ENCODE measurements at places on chromosomes 3 and 15.

DNA sequence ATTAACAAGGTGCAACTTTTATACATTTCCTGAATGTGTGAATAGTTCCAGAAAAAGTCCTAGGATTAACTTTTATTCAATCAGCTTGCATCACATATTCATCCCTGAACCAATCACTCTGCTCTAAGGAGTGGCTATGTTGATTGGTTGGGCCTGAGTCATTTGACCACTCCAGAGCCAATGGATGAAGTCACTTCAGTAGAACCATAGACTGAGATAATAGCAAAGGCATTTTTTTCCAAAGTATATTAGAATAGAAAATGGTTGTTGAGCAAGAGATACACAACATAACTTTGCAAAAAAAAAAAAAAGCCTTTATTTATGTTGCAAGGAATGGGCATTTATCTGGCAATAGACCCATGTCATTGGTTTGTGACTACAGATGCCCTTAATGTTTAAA, 55.5 kb upstream of the AGTR1 start:
- no peak for DNase-seq

DNA sequence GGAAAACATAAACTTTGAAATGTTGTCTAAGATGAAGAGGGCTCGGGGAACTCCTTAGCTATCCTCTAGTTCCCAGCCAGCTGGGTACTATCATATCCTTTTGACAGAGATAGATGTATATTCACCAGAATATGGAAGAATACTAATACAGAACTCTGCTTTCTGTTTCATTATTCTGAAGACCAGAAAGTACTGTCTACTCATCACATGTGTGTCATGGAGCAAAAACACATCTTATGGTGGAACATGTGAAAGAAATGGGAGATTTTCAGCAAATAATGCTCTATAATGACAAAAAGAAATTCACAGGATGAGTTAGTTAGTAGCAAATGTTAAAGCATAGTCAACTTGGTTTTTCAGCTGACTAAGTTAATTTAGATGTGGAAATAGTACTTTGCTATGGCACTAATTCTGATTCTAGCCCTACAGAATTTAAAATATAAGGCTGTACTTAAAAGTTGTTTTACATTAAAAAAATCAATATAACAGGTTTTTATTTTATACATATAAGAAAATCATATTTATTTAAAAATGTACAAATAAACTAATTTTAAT, 16.5 kb downstream of the ISL2 start:
- no peak for DNase-seq

DNA sequence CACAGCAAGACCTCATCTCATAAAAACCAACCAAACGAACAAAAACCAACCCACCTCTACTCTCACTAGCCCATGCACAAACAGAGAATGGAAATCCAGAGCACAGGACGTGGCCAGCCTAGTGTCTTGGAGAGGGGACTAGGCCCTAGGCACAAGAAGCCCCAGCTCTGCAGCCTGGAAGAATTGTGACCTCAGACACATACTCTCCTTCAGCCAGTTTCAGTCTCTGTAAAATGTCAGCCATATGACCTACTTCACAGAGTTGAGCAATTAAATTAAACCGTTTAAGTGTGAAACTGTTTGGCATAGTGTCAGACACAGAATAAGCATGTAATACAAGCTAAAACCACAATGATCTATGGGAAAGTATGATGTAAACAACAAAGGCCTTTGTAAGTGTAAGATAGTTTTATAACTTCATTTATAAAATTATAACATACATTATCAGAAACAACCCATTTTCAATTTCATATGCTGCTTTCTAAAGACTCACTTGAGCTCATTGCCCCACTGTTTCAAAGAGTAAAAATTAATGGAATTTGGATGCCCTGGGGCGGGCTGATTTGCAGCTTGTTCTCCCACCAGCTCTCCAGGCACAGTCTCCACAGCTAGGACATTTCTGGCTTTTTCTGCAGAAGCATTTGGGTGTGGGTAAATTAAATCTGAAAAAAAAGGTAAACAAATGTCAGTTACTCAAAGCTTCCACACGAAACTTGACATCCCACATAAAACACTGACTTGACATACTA, 32.9 kb downstream of the TBC1D2B start:
- DNase-seq, result no peak

DNA sequence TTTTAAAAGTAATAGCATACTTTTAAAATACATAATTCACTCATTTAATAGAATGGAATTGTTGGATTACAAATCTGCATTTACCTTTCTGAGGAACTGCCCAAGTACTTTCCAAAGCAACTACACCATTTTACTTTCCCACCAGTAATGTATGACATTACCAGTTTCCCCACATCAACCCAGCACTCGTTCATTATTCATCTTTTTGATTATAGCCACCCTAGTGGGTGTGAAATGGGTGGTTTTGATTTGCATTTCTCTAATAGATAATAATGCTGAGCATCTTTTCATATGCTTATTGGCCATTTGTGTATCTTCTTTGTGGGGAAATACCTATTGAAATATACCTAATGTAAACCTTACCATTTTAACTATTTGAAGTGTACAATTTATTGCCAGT, 18.0 kb upstream of the EBLN2 start:
- DNase-seq, result no peak

DNA sequence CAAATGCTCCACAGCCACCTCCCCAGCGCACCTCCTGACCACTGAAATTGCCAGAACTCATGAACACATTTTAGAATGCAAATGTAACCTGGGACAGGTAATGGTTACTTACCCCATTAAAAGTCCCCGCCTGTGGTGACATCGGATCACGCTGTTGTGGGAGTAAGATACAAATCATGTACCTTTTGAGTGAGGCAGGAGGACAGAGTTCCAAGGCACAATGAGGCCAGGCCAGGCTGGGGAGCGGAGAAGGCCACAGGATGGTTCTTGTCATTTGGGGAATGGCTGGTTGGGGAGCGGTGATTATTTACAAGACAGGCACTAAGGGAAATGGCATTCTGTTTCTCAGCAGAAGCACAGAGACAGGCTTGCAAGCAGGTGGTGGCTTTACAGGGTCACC, 490.0 kb downstream of the EDEM1 start:
- DNase-seq, result no peak

- no peak for DNase-seq
These were observed 11.1 kb downstream of the RAD18 start for GRCh38 chr3:8952130-8952529.

DNA sequence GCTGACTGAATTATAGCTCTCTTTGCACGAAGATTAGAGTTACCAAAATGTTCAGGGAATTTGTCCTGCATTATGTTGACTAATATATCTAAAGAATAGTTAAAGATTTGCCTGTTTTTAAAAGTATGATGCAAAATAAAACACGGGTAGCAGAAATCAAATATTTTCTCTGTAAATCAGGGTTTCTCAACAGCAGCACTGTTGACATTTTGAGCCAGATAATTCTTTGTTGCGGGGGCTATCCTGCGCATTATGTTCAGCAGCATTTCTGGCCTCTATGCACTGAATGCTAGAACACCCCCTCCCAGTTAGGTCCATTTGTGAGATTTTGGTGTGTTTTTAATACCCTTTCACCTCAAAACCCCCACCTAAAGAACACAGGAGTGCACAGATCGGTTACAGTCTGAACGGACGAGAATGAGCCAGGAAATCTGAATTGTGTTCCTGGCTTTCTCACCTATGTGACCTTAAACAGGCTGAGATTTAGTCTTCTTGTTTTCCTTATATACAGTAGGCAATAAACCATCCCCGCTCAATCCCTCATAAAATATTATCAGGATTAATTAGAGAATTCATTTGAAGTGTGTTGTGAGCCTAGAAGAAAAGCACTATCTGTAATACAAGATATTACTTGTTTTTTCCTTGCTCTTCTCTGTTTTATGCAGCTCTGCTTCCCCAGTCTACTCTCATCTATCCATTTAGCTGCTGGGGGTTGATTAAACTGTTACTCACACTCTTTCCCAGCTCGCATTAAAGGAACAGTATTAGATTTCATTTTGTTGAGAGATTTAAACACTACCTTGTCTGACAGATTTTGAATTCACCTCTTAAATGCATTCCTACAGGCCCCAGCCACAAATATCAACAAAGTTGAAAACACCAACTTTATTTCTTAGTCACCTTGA, 247.5 kb upstream of the GOLIM4 start:
- no peak for DNase-seq

GRCh38 chr15:77554306-77555080, 78.2 kb downstream of the LINGO1 start:
- no peak for DNase-seq

DNA sequence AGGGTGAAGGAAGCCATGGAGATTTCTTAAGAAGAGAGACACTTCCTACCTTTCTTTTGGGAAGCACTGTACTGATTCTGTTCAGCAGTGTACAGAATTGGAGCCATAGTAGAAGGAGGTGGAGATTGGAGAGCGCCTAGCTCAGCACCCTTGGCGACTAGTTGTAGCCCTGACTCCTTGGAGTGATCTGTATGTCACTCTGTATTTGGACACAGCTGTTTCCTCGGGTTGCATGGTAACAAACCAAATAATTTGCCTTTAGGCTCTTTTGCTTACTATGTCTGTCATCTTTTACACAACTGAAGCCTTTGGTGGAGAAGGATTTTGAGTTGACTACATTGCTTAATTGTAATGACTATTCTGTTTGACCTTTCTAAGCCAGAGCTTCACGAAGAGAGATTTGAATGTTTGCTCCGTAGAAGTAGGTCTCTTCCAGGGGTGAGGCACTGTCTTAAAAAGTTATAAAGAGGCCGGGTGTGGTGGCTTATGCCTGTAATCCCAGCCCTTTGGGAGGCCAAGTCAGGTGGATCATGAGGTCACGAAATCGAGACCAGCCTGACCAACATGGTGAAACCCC, 77.1 kb downstream of the AKAP13 start:
- DNase-seq, result no peak

DNA sequence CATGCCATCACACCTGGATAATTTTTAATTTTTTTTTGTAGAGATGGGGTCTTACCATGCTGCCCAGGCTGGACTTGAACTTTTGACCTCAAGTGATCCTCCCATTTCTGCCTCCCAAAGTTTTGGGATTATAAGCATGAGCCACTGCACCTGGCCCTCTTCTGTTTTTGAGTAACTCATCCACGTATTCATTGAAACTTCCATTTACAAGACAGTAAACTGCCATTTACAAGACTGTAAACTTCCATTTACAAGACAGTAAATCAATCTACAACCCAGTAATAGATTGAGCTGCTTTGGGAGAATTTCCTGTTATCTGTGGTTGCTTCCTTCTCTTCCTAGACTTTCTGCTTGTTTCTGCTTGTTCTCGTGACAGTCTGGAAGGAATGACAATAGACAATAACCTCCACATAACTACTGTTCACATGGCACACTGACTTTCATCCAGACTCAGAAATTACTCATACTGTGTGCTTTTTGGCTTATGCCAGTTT, 114.7 kb upstream of the CCNL1 start:
- DNase-seq, result no peak

DNA sequence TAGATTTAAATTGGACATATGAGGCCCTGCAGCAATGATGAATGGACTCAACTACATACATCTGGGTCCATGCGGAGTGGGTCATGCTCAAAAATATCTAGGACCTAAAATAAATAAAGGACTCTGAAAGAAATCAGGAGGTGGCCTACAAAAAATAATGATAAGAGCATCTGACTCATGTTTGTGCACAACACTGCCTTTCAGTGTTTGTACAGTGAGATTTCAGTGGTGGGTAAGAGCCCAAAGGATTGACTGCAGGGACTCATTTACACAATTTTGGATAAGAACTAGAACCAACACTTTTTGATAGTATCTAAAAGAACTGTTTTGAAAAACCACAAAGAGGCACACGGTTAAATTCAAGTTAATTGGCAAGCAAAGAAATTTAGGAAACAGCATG, 285.5 kb downstream of the SLC9A9 start:
- DNase-seq, result no peak

GRCh38 chr15:74651242-74651741, 35.7 kb downstream of the CLK3 start:
- DNase-seq, result no peak

GRCh38 chr15:38085931-38086568, 151.6 kb downstream of the TMCO5A start:
- no peak for DNase-seq

- DNase-seq, result no peak
These were observed 414.6 kb upstream of the TBL1XR1 start for GRCh38 chr3:177611752-177612334.

GRCh38 chr15:101466188-101466587, 23.3 kb downstream of the PCSK6 start:
- no peak for DNase-seq

DNA sequence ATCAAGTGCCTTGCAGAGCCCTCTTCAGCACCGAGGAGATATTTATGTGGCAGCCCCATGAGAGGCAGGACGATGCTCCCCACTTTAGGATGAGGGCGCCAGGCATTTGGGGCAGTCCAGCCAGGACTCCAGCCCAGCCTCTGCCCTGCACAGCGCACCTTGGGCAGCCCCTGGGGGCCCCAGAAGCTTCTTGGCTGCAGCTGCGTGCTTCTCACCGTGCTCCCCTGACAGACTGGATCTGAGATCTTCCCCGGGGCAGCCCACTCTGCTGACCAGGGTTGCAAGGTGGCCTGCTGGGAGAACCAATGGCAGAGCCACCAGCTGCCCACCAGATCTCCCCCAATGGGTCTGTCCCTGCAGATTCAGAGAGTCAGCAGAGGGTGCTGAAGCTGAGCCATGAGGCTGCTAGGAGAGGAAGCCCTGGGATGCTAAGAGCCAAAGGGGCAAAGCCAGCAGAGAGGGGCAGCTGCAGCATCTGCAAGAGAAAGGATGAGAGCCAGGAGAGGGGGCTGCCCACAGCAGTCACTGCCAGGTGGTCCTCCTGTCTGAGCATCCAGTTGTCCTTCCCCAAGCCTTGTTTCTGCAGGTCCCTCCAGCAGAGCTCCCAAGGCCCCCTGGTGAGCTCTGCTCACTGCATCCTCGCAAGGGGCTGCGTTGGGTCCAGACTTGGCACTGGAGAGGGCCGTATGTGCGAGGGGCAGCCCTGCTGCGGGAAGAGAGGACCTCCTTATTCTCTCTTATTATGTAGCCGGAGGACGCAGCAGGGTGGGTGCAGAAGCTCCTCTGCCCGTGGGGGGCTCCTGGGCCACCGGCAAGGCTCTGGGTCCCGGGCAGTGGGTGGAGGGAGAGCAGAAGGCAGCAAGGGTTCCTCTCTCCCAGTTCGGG, 14.7 kb upstream of the KLF13 start:
- DNase-seq, result no peak

GRCh38 chr3:124639406-124640237, 90.6 kb upstream of the UMPS start:
- DNase-seq, result no peak

GRCh38 chr15:44157679-44158078, 37.4 kb downstream of the FRMD5 start:
- DNase-seq, result no peak

GRCh38 chr3:187136936-187137335, 2.4 kb downstream of the RPL39L start:
- no peak for DNase-seq

DNA sequence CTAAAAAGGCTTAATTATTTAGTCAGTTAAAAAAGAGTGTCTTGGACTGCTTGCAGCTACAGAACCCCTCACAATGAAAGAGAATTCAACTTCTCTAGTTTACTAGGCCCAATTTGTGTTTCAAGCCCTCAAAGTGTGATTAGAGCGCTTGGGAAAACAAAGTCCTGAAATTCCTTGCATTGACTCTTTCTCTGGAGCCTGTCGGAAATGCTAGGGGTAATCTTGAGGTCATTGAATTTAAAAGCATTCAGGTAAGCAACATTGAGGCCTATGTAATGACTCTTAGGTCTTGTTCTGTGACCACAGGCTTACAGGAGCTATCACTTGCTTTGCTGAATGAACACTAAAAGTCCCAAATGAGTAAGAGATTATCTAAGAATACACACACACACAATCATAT, 186.0 kb downstream of the NLGN1 start:
- no peak for DNase-seq
